ENCODE measurements at places on chromosomes 12 and 14.
A peak's percentile ranks its signal among the peaks of the same experiment; 100 is the strongest.

- DNase-seq = peak; percentile 64
Observed at GRCh38 chr12:110704750-110705149, 15.8 kb upstream of the HVCN1 start.

GRCh38 chr12:42213954-42214426 is 24.1 kb downstream of the YAF2 start:
- DNase-seq = no peak

DNA sequence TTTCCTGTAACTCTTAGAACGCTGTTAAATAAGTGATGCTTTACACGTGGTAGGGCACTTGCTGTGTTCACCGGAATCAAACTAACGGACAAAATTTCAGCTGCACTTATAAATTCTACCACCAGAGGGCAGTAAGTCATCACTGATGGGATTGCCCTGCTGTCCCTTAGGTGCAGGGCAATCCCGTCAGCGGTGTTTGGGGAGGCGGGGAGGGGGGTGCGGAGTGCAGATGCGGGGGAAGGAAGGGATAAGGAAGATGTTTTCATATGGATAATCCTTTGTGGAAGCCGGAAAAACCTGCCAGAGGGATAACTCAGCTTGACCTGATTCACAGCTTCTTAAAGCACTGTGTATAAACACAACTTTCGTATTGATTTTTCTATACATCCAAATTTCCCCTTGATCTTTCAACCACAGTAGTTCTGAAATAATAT is 21.7 kb upstream of the SLC10A1 start:
- DNase-seq = peak; percentile 76

GRCh38 chr12:65778258-65779090 is 45.8 kb upstream of the HMGA2 start:
- DNase-seq = no peak

GRCh38 chr12:77685112-77685511 is 145.6 kb upstream of the NAV3 start:
- peak; percentile 71 for DNase-seq

DNA sequence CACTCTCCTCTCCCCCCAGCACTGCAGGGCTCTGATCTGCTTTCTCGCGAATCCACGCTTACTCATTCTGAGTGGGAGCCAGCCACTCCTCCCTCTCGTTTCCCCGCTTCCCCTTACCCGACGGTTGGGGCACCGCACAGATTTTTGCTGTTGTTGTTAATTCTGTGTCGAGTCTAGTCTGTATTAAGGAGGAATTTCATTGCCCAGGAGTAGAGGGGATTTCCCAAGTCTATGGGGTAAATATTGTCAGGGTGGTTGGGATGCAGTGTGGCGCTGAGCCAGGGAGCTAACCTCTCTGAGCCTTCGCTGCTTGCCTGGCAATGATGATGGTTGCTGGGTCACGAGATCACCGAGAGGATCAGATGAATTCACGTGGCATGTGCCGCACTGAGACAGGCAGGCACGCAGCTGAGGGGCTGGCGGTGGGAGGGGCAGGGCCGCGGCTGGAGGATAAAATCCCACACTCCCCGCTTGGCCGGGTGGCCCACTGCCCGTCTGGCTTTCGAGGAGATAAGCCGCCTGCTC is 18.5 kb downstream of the NCOR2 start:
- DNase-seq = no peak

DNA sequence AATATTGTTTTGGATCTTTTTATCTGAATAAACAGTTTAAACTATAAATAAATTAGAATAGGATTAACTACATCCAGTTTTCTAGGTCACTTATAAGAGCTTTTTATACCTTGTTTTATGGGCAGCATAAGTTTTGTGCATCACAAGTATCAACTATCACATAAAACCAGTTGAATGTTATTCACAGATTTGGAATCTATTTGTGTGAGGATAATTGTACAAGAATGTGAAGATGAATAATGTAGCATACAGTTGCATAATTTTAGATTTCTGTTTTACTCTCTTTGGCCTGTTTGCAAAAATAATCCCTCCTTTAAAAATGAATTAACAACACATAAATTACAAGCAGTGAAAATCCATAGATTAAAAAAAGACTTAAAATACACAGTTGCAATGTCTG is 88.8 kb downstream of the SCFD1 start:
- DNase-seq = no peak

GRCh38 chr12:59695379-59695778 is 99.5 kb downstream of the SLC16A7 start:
- DNase-seq = no peak

GRCh38 chr14:53331247-53331646 is 178.1 kb upstream of the DDHD1 start:
- no peak for DNase-seq

DNA sequence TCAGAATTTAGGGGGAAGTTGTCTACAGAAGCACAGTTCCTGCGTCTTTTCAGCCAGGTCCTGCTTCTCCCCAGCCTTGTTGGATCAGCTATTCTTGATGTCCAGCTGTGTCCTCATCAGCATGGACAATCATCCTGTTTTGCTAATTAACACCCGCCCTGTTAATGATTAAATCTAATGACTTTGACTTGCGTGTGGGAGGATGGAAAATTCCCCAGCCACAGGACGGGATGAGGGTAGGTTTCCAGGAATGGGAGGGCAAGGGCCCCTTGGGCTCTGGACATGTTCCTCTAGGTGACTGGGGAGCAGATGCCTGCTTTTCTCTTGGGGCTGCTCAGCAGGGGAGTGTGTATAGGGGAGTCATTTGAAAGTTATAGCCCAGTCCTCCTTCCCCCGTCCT is 5.3 kb upstream of the PPP1R1A start:
- DNase-seq = peak; percentile 25

GRCh38 chr14:29896354-29896821 is 31.3 kb downstream of the PRKD1 start:
- DNase-seq = no peak

DNA sequence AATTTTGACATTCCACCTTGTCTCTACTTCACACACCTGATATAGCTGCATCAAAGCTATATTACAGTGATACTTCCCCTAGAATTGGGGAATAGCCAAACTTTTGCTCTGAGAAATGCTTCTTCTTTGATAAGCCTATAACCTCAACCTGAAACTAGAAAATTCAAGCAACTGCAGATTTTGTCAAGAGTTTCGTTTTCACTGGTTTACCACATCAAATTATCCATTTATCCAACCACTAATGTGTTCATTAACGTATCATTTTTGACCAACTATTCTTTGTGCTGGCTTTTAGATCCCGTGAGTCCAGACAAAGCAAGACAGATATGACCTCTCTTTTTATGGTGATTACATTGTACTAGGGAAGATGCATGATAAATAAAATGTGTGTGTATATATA is 13.5 kb upstream of the TAS2R46 start:
- DNase-seq = no peak

GRCh38 chr12:96766232-96766631 is 140.8 kb upstream of the NEDD1 start:
- peak; percentile 44 for DNase-seq

GRCh38 chr12:114774197-114774596 is 90.2 kb upstream of the TBX3 start:
- DNase-seq = peak; percentile 69

DNA sequence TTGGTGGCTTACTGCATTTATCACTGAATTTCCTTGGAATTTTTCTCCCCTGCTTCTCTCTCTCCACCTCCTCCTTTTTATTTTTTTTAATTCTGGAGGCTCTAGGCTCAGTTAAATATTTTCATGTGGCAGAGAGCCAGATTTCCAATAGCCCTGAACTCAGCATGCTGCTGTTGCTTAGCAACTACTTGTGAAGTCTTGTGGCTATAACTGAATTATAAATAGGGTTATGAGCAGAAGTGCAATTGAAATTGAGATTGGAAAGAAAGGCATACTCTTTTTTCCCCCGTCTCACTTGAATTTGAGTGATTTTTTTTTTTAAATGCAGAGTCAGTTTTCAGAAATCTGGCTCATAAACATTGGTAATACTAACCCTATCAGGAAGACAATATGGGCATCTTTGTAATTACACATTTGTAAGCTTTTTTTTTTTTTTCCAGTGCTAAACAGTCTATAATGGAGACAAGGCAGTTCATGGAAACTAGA is 38.3 kb downstream of the ATF7IP start:
- no peak for DNase-seq

GRCh38 chr12:49643961-49644619 is 20.7 kb downstream of the PRPF40B start:
- no peak for DNase-seq

DNA sequence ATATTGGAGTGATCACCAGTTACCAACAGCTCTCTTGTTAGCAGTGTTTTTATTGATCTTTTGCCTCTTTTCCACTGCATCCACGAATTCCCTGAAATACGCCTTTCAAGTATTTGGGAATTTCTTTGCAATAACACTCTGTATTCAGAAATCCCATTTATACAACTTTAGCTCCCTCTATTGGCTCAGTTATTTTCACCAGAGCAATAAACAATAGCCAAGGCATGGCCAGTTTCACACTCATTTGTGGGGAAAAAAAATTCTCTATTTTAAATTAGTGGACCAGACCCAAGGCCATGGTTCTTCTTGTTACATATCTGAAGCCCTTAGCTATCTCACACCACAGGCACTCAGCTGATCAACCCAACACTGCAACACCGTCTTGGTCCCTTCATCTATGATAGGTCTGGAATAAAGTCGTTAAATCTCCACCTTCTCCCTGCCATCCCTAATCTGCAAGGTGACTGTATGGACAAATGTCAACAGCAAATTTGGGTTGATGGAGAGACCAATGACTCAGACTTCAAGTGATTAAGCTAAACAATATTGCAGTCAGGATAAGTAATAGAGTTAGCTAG is 92.4 kb upstream of the TMEM260 start:
- DNase-seq = peak; percentile 23

DNA sequence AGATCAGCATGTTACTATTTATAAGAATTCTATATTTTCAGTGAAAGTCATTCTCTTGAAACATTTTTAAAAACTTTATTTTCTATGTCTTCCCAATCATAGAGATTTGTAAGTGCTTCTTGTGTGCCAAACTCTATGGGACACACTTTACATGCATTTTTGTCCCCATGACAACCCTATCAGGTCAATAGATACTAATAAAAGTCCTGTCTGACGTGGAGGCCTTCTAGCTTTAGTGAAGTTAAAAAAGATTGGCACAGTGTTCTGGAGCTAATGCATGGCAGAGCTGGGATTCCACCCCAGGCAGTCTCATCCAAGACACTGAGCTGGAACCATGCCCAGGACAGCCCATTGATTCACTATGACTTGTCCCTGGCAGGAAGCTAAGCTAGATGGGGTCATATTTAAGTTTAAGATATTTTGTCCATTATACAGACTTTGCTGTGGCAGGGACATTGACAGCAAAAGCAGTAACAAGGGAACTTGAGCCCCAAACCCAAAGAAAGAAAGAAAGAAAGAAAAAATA is 28.1 kb downstream of the TTC6 start:
- no peak for DNase-seq

GRCh38 chr12:34407813-34408212 is 385.5 kb downstream of the ALG10 start:
- DNase-seq = no peak

Data from mesendoderm (in vitro differentiated cells).